ENCODE measurements at places on chromosomes 1 and 21.

GRCh38 chr1:212692774-212693644, 6.6 kb downstream of the BATF3 start:
- DNase-seq, result no peak

- no peak for DNase-seq
Measured at GRCh38 chr21:17214801-17215200, 298.0 kb upstream of the CXADR start.

- no peak for DNase-seq
Measured at GRCh38 chr1:22536506-22536905, 26.8 kb upstream of the EPHA8 start.

DNA sequence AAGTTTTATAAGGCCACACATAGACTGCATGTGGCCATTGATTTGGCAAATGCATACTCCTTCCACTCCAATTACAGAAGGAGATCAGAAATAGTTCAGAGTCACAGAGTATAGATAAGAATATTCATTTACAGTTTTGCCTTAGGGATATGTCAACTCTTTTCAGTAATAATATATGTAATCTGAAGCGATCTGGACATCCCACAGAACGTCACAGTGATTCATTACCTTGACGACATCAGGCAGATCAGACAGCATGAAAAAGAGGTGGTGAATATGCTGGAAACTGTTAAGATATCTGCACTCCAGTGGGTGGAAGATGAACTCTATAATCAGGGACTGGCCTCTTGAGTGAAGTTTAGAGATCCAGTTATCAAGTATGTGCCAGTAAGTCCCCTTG, 240.4 kb downstream of the DPYD start:
- no peak for DNase-seq

DNA sequence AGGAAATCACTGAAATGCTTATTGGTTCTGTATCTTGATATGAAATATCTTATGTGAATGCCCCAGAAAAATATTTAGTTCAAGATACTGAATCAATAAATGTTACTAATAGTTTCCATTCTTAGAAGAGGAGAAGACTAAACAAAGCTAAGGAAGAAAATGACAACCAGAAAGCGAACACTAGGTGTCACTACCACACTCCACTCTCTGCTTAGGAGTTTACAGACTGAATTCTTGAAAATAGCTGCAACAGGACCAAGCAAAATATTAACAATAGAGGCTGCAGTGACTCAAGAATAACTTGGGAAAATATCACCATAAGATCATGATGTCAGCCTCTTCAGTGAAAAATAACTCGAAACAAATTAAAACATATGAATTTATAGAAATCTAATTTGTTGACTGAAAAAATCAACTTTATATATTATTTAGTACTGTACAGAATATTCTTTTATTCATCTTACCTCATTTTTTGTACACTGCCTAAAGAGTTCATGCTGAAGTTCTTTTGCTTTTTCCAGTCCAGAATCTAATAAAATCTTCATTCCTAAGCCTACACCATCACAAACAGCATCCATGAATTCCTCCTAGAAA, 61.6 kb downstream of the KIF14 start:
- peak; percentile 13 for DNase-seq
